Astrocyte of the hippocampus (primary cell): ENCODE measurements at places on chromosomes 4 and X.

- no peak for DNase-seq
Observed at GRCh38 chrX:10897768-10898167, 213.4 kb upstream of the HCCS start.

DNA sequence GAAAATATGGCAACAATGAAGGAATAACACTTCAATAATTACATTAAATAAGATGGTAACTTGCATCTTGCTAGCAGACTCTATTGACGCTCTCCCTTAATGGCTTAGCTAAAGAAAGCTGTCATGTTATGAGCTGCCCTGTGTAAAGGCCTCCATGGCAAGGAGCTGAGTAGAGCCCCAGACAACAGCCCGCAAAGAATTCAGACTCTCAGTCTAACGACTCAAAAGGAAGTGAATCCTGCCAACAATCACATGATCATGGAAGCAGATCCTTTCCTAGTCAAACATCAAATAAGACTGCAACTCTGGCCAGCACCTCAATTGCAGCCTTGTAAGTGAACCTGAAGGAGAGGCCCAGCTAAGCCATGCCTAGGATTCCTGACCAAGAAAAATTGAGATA lies 157.6 kb downstream of the MAB21L2 start:
- no peak for DNase-seq

DNA sequence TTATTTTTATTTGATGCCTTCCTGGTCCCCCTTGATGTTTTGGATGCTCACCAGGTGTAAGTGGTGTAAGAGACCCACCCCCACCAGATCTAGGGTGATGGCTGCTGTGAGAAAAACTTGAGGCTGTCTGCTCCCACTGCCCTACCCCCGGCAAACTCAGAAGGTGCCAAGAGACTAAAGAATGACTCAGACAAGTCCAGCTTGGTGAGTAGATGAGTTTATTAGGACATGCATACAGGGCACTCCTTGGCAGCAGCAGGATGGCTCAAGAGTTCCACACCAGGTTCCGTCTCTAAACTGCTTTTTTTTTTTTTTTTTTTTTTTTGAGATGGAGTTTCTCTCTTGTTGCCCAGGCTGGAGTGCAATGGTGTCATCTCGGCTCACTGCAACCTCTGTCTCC lies 84.0 kb upstream of the HPF1 start:
- peak; percentile 11 for DNase-seq

DNA sequence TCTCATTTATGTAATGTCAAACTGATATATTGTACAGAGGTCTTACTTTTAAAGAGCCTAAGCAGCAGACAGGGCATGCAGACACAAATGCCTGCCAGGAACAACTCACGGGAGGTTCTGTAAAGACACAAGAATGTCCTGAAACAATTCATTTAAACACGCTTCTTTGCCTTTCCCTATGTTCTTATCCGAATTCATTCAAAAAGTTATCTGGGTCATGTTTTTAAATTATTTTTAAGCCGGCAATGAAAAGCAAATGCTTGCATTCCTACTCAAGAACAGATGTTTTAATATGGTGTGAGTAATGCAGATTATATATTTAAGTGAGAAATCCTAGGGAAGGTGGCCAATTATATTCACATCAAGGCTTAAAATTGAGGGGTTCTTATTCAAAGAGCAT lies 192.6 kb downstream of the PDGFC start:
- DNase-seq = peak; percentile 58

DNA sequence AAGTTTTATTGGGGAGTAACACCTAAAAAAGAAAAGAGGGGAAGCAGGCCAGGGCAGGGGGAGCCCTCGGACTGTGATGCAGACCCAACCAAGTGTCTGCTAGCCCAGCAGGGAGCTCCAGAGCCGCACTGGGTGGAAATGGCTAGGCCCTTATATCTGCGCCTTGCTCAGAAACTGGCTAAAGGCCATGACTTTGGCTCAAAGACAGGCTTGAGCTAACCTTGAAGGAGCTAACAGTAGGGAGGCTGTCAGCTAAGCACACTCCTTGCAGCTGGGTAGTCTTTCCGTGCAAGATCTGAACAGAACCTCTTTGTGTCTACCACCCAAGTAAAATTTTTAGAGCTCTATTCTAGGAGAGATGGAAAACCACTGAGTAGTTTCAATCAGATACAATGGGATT lies 43.0 kb downstream of the SEPSECS start:
- no peak for DNase-seq

- no peak for DNase-seq
Observed at GRCh38 chrX:100747090-100747489, 15.2 kb upstream of the SYTL4 start.

DNA sequence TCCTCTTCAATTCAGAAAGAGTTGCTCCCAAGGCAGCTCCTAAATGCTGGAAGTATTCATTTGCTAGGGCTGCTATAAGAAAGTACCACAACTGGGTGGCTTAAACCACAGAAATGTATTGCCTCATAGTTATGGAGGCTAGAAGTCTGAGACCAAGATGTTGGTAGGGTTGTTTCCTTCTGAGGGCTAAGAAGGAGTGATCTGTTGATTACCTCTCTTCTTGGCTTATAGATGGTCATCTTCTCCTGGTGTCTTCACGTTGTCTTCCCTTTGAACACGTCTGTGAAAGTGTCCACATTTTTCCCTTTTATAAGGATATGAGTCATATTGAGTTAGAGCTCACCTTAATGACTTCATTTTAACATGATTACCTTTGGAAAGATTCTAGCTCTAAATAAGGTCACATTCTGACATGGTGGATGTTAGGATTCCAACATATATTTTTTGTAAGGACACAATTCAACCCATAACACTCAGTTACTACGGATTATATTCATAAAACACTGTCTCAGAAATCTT lies 266.3 kb downstream of the SPATA18 start:
- DNase-seq = peak; percentile 5

DNA sequence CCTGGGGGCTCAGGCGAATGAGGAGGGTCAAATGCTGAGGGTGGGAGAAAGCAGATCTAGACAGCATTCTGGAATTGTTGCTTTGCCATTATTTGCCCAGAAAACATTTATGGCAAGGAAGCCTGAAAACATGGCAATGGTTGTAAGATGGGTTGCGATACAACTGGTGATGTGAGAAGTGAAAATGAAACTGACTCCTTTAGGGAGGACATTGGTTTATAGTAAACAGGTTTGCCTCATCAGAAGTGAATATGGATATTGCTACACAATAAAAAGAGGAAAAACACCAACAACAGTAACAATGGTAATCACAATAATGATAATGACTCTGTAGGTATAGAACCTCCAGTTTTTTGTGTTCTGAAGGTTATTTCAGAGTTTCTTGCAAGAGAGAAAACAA lies 107.0 kb upstream of the TBC1D9 start:
- no peak for DNase-seq

DNA sequence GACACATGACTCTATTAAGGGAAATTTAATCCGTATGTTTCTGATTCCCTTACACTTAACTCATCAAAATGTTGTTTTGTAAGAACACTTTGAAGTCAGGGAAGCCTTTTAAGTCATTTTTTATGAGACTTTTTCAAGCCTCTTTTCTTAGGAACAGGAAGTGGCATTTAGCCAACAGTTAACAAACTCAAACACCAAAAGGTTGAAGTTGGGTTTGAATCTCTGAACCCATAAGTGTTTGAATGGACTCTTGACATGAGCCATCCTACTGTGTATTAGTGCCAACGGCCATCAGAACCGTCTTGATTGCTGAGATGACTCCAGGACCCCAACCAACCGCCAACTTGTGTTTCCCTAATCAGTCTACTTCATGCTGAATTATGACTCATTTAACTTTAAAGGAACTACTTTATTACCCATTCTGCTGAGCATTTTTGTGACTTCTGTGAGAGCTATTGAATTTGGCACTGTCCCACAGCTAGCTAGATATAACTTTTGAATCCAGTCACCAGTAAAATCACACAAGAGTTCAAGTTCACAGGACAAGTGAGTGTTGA lies 209.1 kb upstream of the FAT1 start:
- DNase-seq = peak; percentile 77

- no peak for DNase-seq
Observed at GRCh38 chr4:2385516-2385915, 32.9 kb downstream of the ZFYVE28 start.

- DNase-seq = peak; percentile 69
Observed at GRCh38 chrX:43557792-43558191, 98.3 kb upstream of the MAOA start.
